Esophagus mucosa (tissue), 1 donor: ENCODE measurements at places on chromosomes 11 and 22. TPM values are rescaled to one million over a fixed set of nuclear protein-coding genes. Genes with fewer than 3 reads are reported as not detected.

The PPME1 gene
- 38.7 TPM for total RNA-seq

The LRRN4CL gene
- 1.1 TPM for total RNA-seq

The MS4A1 gene
- 2.9 TPM for total RNA-seq

The DRD2 gene
- total RNA-seq = 0.08 TPM

The DNAJB7 gene
- total RNA-seq = not detected

The NLRP6 gene
- 0.12 TPM for total RNA-seq

The KDM4D gene
- total RNA-seq = 0.32 TPM

The CD44 gene
- total RNA-seq = 814 TPM

DNA sequence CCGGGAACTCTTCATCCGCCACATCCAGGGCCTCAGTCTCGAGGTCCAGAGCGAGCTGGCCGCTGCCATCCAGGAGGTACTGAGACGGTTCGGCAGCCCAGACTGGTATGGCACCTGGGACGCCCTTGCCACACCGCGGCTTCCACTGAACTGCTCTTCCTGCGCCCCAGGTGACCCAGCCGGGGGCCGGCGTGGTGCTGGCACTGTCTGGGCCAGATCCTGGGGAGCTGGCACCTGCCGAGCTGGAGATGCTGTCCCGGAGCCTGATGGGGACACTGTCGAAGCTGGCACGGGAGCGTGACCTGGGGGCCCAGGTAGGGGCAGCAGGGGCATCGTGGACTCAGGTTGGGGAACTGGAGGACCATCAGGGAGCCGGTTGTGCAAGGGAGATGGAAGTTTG, 1.4 kb downstream of the CCDC88B start:
- ATAC-seq = no peak

- no peak for ATAC-seq
Measured at GRCh38 chr11:12854829-12855228, 154.3 kb upstream of the RASSF10 start.

GRCh38 chr11:134554861-134555260, 142.8 kb upstream of the B3GAT1 start:
- no peak for ATAC-seq

GRCh38 chr22:47121791-47122190, 359.3 kb downstream of the TBC1D22A start:
- ATAC-seq = no peak

GRCh38 chr11:120651396-120651795, 139.8 kb downstream of the GRIK4 start:
- no peak for ATAC-seq

DNA sequence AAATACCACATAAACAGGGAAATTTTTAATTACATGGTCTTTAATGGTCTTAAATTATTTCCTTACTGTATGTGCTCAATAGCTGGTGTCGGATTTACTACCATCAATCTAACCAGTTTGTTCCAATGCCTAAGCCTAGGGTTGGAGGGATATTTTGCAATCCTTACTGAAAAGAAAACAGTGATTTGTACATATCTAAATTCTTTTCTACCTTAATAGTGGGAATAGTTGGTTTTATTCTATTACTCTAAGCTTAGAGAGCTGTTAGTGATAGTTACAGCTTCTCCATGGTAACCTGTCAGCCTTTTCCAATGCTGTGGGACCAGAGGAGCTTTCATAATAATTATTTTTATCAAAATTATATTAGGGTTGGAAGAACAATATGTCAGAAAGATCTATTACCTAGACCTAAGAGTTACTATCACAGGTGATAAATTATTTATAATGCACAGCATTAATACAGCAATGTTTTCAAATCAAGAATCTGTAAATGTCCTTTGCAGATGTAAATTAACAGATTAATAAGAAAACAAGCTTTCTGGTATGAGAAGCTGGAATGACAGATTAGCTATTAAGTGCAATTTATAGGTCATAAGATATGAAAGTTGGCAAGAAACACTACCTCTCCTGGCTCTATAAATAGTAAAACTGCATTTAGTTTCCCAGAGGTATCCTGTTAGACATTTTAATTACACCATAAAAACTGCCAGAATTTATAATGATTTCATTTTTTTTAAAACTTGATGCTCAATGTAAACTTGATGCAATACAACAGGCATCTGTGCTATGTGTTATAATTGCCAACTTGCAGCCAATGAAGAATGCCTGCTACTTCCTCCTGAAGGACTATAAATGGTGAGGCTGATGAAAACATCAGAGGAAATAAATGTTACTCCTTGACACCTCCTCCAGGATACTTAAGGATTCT, 262.0 kb upstream of the PITPNB start:
- ATAC-seq = no peak

GRCh38 chr22:45877651-45878050, 99.3 kb downstream of the WNT7B start:
- no peak for ATAC-seq

DNA sequence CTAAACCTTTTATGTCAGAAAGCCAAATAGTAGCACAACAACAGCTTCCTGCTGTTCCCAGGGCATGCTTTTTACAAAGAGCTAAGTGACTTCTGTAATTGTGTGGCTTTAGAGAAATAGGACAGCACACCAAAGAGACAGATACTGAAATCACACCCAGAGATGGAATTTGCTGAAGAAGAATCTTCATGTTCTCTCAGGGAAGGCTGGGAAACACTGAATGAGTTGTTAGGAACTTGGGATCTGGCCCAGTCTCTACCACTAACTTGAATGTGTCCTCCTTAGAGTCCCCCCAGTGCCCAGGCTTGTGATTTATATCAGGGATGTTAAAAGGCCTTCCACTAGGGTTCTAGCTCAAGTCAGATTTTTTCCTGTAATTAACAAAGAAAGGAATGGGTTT, 175.2 kb downstream of the DBX1 start:
- ATAC-seq = no peak

DNA sequence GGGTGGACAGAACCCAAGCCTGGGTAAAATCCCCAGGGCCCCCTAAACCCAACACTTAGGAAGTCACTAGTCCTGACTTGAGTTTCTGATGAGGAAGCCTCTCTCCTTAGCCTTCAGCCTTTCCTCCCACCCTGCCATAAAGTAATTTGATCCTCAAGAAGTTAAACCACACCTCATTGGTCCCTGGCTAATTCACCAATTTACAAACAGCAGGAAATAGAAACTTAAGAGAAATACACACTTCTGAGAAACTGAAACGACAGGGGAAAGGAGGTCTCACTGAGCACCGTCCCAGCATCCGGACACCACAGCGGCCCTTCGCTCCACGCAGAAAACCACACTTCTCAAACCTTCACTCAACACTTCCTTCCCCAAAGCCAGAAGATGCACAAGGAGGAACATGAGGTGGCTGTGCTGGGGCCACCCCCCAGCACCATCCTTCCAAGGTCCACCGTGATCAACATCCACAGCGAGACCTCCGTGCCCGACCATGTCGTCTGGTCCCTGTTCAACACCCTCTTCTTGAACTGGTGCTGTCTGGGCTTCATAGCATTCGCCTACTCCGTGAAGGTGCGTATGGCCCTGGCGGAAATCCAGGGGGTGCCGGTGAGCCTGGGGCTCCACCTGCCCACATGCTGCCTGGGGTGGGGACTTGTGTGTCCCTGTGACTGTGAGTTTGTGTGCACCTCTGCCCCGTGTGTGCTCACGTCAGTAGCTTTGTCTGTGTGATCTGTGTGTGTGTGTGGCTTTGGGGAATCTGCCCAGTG, at the start of gene IFITM1:
TSS of gene IFITM1 (plus strand) at position 254 of the 767 bp plus-strand sequence. CDS start at position 385, 131 bp downstream.
- ATAC-seq = peak; percentile 7
